ENCODE measurements at places on chromosomes 16 and 17.

- no peak for DNase-seq
Measured at GRCh38 chr17:66830451-66830850, 4.5 kb upstream of the CACNG5 start.

DNA sequence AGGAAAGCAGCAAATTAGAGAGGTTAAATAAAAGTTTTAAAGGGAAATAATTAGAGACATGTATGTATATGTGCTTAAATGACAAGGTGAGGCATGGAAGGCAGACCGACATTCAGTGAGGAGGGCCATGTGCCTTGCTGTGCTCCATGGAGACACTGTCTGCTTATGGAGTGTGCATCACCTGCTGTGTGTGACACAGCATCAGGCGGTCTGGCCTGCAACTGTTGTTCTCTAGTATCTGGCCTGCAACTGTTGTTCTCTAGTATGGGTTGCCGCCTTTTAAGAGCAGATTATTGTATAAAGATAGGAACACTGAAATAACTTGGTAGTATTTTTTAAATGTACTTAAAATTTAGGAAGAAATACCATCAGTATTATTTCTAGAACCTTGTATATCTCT is 225.1 kb downstream of the LGALS9B start:
- no peak for DNase-seq

- peak; percentile 96 for DNase-seq
Measured at GRCh38 chr16:56931892-56932720, at the start of gene HERPUD1. Gene HERPUD1 (plus strand): TSS chr16:56932142. CDS start chr16:56932245, 103 bp downstream.

DNA sequence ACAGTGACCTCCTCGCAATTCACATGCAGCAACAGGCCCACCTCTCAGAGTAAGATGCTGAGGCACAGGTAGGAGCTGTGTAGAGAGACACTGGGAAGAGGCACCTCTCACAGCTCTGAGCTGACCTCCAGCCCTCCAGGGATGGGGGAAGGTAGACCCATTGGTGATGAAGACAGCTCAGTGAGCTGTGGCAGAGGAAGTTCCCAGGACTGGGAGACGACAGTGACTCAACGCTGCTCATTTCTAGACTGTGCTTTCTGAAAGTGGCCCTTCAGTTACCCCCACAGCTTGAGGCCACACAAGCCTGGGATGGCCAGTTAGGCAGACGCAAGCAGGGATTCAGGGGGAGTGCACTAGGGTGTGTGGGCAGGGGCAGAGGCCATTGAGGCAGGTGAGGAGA is 2073.2 kb downstream of the TP53TG3F start:
- DNase-seq, result no peak

GRCh38 chr16:83402160-83402814 is 405.5 kb upstream of the HSBP1 start:
- peak; percentile 44 for DNase-seq

DNA sequence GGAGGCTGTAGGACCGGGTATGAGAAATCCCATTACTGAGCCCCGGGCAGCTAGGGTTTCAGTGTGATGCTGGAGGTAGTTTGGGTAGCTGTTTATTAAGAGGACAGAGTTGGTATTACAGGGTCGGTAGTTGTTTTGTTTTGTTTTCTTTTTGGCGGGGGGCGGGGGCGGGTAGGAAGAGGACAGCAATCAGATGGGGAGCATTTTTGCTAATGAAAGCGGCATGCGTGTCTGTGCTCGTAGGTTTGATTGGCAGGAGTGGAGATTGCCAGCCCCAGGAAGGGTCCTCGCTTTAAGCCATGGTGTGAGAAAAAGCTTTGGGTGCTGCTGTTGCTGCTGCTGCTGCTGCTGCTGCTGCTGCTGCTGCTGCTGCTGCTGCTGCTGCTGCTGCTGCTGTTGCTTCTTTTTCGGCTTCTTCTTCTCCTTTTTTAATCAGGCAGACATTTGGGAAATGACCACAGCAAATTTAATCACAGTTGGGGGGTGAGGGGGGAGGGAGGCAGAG is 498.5 kb upstream of the ZFHX3 start:
- no peak for DNase-seq
